Effector CD8-positive, alpha-beta T cell (primary cell): ENCODE measurements at places on chromosomes 1 and 21.

GRCh38 chr1:40305451-40305850, 11.6 kb downstream of the COL9A2 start:
- DNase-seq, result no peak

- DNase-seq, result no peak
These were observed 421.3 kb downstream of the NEGR1 start for GRCh38 chr1:71861022-71861421.

GRCh38 chr1:3910049-3910731, 10.1 kb upstream of the C1orf174 start:
- DNase-seq, result no peak

DNA sequence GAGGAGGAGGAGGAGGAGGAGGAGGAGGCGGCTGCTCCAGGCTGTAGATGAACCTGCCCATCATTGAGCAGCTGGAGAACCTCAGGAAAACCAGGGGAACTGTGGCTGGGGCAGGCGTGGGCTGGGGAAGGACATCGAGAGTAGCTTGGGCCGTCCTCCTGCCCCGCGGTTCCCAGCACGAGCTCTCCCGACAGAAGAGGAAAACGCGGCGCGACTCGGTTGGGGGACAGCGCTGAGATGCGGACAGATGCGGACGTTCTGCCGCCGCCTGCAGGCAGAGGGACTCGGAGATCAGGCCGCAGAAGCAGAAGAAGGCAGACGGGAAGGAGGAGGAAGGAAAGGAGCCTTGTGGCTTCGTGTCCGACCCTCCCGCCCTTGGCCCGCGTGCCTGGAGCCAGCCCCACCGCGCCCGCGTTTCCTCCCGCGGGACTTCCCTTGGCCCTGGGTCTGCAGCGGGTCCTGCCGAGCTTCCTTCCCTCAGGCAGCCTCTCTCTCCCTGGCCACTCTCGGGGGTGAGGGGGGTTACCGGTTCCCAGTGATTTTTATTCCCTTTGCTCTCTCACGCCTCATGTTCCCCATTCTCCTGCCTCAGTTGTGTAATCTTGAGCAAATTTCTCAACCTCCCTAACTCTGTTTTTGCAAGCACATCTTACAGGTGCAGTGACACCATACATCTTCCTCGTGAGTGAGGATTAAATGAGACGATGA, 1.7 kb upstream of the TNFRSF9 start:
- no peak for DNase-seq

- DNase-seq, result no peak
These were observed 38.8 kb downstream of the EGLN1 start for GRCh38 chr1:231383159-231383860.

DNA sequence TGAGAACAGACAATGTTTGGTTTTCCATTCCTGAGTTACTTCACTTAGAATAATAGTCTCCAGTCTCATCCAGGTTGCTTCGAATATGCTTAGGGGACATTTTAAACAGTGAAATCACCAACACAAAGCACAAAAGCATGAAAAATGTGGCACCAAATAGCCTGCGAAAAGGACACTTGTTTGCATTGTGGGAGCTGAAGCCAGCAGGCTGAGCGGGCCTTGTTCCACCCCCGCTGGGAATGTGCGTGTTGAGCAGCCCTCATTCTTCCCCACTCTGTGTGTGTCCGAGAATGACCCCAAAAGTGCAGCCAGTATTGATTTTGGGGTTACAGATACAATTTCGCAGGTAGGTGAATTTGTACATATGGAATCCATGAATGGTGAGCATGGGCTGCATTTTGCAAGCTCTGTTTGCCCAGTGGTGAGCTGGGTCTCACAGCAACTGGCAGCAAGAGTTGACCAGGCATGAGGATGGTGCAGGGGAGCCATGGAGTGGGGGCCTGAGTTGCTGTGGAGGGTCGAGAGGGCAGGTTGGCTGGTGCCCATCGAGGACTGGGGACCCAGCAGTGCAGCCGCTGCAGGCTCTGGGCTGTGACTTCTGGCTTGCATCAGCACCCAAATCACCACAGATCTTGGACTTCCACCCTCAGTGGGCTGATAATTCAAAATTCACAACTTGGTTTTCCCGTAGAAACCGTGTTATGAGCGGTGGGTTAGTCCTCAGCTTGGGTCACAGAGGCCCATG, 29.4 kb downstream of the NENF start:
- DNase-seq, result no peak

DNA sequence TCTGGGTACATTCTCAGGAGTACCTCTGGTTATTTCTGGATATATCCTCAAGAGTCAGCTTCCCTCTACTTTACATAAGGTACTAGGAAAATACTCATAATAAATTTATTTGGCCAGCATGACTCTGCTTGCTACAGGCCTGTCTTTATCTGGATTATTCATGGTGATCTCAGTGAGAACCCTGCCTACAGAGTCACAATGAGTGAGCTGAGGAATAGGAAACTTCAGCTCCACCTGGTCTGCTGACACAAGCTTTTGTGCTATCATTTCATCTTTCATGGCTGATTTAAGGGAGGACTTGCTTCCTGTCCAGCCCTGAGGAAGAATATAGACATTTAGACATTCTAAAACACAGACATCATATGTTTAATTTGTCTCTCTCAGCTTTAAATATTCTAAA, 19.5 kb upstream of the SUCO start:
- no peak for DNase-seq

DNA sequence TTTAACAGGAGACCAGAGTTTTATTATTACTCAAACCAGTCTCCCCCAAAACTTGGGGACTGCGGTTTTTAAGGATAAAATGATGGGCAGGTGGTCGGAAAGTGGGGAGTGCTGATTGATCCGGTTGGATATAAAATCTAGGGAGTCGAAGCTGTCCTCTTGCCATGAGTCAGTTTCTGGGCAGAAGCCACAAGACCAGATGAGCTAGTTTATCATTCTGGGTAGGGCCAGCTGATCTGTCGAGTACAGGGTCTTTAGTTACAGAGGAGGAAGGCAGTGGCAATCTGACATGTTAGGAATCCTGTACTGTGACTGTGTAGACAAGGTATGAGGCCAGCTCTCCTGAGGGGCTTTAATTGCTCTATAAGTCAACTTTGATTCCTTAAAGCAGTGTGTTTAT, 22.9 kb upstream of the FOXE3 start:
- DNase-seq, result no peak

- DNase-seq, result no peak
These were observed 44.4 kb downstream of the VAV3 start for GRCh38 chr1:107920561-107920960.

DNA sequence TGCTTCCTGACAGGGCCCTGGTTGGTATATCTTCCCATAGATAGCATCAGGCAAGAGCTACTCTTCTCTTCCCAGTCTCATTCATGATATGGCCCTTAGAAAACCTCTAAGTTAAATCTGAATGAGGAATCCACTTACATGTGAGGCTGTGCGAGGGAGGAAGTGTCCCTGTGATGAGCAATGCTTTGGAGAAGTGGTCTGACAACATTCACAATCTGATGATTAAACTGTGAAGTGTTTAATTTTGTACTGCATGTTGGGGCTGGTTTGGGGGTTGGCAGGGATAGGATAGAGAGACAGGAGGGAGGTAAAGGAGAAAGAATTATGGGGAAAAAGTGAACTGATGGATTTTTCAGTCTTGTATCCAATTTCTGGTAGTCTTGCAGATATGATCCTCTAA, 421.2 kb upstream of the DAB1 start:
- DNase-seq, result no peak

DNA sequence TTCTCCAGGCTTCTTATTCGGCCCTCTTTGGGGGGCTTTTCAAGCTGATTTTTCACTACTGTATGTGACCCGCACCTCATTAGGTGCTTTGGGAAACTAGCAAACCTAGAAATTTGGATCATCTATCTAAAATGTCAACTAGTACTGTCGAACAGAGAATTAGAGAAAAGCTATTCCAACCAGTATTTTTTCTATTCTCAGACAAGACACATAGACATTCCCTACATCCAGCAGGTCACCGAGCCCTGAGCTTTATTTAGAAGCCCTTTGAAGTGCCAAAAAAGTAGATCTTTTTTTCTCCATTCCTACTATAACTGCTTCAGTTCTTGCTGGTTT, 310 bp upstream of the SSR2 start:
- DNase-seq, result no peak

- no peak for DNase-seq
These were observed 64.8 kb downstream of the RPE65 start for GRCh38 chr1:68384872-68385411.

DNA sequence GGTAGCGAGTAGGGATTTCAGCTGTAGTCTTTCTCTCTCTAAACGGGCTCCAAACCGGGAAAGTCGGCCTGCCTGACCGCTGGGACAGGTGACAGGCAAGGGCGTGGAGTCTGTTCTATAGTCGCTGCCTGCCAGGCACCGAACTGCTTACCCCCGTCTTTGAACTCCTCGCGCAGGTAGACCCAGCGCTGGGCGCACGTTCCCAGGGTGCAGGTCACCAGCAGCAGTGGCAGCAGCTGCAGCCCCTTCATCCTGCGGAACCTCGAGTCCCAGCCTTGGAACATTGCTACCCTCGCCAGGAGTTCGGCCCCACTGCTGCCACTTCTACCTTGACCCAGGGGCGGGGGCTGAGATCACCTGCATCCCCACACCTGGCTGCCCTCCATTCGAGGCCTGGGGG, 22.2 kb upstream of the OSBPL9 start:
- DNase-seq, result no peak

DNA sequence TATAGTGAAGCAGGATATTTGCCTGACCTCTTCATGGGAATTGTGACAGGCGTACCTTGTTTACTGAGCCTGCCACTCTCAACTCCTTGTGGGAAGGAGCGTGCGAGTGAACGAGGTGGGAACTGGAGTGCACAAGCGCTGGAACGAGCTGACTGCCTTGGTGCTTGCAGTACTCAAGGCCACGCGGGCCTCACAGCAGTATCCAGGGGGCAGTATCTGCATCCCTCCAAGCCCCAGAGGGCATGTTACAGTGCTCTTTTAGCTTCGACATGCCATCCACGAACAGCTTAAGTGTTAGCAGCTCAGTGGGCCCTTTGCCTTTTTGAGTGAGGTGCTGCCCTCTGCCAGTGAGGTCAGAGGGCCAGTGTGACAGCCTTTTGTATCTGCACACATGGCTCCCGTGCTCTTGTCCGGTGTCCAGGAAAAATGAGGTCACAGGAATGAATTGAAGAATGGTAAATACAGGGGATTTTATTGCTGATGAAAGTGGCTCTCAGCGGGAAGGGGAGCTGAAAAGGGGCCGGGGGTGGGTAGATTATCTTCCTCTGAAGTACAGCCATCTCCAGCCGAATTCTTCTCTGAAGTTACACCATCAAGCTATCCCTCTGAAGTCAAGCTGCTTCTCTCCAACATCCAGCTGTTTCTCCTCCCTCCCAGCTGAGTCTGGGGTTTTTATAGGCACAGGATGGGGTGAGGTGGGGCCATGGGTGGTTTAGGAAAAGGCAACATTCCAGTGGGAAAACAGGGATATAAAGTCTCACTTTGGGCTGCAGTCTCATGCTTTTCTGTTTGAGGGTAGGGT, 69.3 kb downstream of the EPB41 start:
- no peak for DNase-seq

- no peak for DNase-seq
These were observed 157.5 kb upstream of the FGGY start for GRCh38 chr1:59139396-59139795.

DNA sequence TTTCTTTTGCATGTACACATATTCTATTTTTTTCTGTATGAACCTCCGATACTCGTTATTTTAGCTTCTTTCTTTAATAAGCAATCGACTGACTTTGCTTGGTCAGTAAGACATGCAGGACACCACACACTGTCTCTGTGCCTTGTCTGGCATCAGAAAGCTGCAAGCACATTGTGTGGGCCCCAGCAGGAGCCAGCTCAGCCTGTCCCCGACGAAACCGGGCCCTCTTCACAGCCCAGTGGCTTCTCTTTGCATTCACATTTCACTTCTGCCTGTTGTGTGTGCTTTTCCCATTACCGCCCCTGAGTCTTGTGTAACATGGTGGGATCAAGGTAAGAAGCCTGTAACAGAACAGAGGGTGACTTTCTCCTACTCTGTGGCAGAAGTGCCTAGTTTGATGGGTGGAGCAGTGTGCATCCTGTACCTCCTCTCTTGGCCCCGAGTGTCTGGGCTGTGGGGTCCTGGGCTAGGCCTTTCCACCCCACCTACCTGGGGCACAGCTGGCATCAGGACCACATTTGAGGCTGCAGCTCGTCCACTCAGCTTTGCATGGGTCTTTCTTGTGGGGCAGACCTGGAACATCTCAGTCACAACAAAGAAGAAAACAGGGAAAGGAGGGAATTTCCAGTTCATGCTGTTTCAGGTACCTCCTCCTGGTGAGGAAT, 118.9 kb upstream of the COL6A1 start:
- no peak for DNase-seq

GRCh38 chr1:49297783-49298182, 521.1 kb upstream of the BEND5 start:
- no peak for DNase-seq

DNA sequence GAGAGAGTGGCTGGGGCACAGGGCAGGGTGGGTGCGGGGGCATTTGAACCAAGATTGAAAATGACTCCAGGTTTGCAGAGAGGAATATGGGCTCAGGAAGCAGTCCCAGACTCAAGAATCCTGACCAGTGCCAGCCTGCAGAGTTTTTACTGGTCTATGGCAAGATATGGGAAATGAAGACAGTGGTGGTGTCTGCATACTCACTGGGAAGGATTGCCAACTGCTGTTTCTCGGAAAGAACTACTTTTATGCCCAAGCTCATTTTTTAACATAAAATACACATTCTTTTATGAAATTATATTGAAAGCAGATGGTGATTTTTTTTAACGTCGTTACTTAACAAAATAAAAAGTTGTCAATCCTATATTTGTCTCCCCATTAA, 401.8 kb downstream of the CAMTA1 start:
- DNase-seq, result no peak

GRCh38 chr1:101247404-101248287, 10.8 kb downstream of the S1PR1 start:
- no peak for DNase-seq

DNA sequence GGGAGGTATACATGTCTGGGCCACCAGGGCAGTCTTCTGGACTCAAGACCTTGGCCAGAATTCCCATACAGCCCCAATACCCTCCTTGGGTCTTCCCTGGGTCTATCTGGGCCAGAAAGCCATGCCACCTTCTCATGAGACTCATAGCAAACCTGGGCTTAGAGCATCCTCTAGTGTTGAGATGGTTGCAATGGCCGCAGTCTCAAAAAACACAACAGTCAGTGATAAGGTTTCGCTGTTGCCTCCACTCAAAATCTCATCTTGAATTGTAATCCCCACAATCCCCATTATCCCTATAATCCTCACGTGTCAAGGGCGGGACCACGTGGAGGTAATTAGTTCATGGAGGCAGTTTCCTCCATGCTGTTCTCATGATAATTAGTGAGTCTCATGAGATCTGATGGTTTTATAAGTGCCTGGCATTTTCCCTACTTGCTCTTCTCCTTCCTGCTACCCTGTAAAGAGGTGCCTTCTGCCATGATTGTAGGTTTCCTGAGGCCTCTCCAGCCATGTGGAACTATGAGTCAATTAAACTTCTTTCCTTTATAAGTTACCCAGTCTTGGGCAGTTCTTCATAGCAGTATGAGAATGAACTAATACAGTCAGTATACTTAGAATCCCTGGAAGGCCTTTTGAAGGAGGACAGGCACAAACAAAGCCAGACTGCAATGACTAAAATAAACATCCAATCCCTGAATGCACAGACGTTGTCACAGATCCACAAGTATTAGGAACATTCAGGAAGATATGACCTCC, 77.0 kb downstream of the CTH start:
- no peak for DNase-seq
